Right cardiac atrium (tissue), 5 donors: ENCODE measurements at places on chromosomes 16 and 17.

DNA sequence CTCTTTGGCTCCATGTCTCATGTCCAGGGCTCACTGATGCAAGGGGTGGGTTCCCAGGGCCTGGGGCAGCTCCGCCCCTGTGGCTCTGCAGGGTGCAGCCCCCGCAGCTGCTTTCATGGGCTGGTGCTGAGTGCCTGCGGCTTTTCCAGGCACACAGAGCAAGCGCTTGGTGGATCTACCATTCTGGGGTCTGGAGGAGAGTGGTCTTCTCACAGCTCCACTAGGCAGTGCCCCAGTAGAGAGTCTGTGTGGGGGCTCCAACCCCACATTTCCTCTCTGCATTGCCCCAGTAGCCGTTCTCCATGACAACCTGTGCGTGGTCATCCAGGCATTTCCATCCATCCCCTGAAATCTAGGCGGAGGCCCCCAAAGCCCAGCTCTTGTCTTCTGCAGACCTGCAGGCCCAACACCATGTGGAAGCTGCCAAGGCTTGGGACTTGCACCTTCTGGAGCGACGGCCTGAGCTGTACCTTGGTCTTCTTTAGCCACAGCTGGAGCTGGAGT is 5.2 kb downstream of the IL32 start:
- peak; percentile 47 for DNase-seq

GRCh38 chr16:87550495-87550961 is 51.8 kb upstream of the JPH3 start:
- DNase-seq, result peak; percentile 81

DNA sequence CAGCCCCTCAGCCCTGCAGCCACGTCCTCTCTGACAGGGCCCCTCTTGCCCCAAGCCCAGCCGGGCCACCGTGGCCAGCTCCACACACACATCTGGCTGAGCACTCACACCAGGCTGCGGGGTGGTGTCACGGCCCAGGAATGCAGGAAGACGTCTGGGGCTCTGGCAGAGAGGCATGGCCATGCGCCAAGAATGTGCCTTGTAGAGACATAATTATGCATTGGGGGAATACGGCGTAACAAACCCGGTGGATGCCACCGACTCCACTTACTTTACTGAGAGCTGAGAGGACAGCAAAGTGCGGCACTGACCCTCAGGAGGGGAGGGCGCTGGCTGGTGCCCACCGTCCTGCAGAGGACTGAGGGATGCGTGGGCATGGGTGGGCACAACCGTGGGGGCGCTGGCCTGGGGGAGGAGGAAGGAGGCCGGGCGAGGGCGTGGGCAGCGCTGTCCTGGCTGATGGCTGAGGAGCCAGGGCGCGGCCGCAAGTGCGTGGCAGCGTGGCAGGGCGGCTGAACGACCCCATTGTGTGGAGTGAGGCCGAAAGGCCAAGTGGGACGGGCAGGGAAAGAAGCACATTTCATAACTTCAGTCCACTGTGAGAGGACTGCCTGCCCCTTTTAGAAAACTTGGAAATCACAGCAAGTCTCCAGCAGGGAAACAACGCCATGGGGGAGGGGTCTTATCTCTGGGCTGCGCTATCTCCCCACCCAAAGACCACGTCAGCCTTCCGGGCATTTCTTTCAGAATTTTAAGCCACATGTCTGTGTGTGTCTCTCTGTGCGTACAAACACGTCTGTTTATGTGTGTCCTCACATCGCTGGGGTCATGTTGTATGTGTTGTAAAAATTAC is 30.6 kb downstream of the METRNL start:
- peak; percentile 96 for DNase-seq

- DNase-seq, result no peak
Measured at GRCh38 chr16:23941025-23941424, 105.2 kb downstream of the PRKCB start.

DNA sequence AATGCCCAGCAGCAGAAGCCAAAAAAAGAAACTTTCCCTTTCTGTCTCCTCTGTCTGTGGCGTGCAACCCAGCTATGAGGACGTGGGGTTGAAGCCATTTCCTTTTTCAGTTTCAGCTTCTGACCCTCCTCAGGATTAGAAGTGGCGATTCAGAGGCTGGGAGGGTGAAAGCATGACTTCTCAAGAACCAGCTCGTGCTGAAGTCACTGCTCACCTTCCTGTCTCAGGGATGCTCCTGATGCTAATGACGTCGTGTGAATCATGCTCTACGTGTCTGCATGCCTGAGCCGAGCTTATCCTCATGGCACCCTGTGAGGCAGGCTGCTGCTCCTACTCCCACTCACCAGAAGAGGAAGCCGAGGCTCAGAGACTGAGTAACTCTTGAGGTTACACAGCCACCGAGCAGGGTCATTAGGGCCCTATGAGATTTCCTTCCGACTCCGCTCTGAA is 5.7 kb upstream of the LPO start:
- no peak for DNase-seq

GRCh38 chr17:7673239-7673638 is 14.1 kb downstream of the TP53 start:
- DNase-seq, result no peak

GRCh38 chr17:67487506-67487905 is 110.4 kb downstream of the PITPNC1 start:
- no peak for DNase-seq

- no peak for DNase-seq
Measured at GRCh38 chr16:80997139-80997798, 9.4 kb downstream of the CMC2 start.
